ENCODE measurements at places on chromosomes 12 and 14. TPM values are rescaled to one million over a fixed set of nuclear protein-coding genes. Genes with fewer than 3 reads are reported as not detected.

PIP4K2C gene
- 22.2 TPM for total RNA-seq

IQSEC3 gene
- total RNA-seq = 2.9 TPM

MMP17 gene
- total RNA-seq = 1.9 TPM

IPO4 gene
- total RNA-seq = 56.7 TPM

CAPZA3 gene
- total RNA-seq = not detected

CEBPE gene
- 1.1 TPM for total RNA-seq

RASSF8 gene
- 46.0 TPM for total RNA-seq

EIF4B gene
- total RNA-seq = 612 TPM

CLEC2A gene
- total RNA-seq = not detected

FBXO34 gene
- 39.6 TPM for total RNA-seq

OTOGL gene
- 0.82 TPM for total RNA-seq

PRB2 gene
- total RNA-seq = not detected

IRAK3 gene
- 10.5 TPM for total RNA-seq

IFI27L1 gene
- total RNA-seq = 10.0 TPM

MIP gene
- total RNA-seq = not detected

PRH2 gene
- 0.70 TPM for total RNA-seq

NFATC4 gene
- 53.0 TPM for total RNA-seq

SYCP3 gene
- 0.12 TPM for total RNA-seq

ERP27 gene
- 14.0 TPM for total RNA-seq

SYNDIG1L gene
- 0.06 TPM for total RNA-seq

CLEC14A gene
- total RNA-seq = 31.0 TPM

DAZAP2 gene
- 184 TPM for total RNA-seq

BCDIN3D gene
- 5.1 TPM for total RNA-seq

DPF3 gene
- 7.2 TPM for total RNA-seq

CABP1 gene
- 1.9 TPM for total RNA-seq

ZC2HC1C gene
- 4.5 TPM for total RNA-seq

FITM1 gene
- total RNA-seq = 39.1 TPM

TAMALIN gene
- total RNA-seq = 17.7 TPM

PTHLH gene
- 0.99 TPM for total RNA-seq

DEPDC4 gene
- 5.1 TPM for total RNA-seq

GLTP gene
- 37.0 TPM for total RNA-seq

RNASE1 gene
- total RNA-seq = 198 TPM

IGFBP6 gene
- 32.1 TPM for total RNA-seq

GLT1D1 gene
- 1.8 TPM for total RNA-seq

AGAP2 gene
- total RNA-seq = 2.9 TPM

GDF3 gene
- 0.64 TPM for total RNA-seq

C12orf56 gene
- 1.2 TPM for total RNA-seq

LRFN5 gene
- 15.5 TPM for total RNA-seq

GPR137C gene
- total RNA-seq = 5.5 TPM

PRR4 gene
- 7.2 TPM for total RNA-seq

LRRC10 gene
- total RNA-seq = not detected

KRT4 gene
- 0.29 TPM for total RNA-seq

SERPINA10 gene
- 0.06 TPM for total RNA-seq

BDKRB2 gene
- total RNA-seq = 7.8 TPM

ZDHHC22 gene
- 0.18 TPM for total RNA-seq

CYP46A1 gene
- total RNA-seq = 2.3 TPM

LMBR1L gene
- total RNA-seq = 69.4 TPM

RNASE7 gene
- 0.18 TPM for total RNA-seq

REM2 gene
- 0.41 TPM for total RNA-seq

ABCC9 gene
- 49.5 TPM for total RNA-seq

HPD gene
- total RNA-seq = 0.93 TPM

TAS2R30 gene
- 15.6 TPM for total RNA-seq

HHIPL1 gene
- total RNA-seq = 3.4 TPM

FAM181A gene
- not detected for total RNA-seq

FBXO21 gene
- 112 TPM for total RNA-seq

TBK1 gene
- 24.2 TPM for total RNA-seq

VASH1 gene
- total RNA-seq = 25.0 TPM

MTHFD1 gene
- 50.9 TPM for total RNA-seq

MYF6 gene
- 23.4 TPM for total RNA-seq
